Effector memory CD4-positive, alpha-beta T cell (primary cell): ENCODE measurements at places on chromosomes 11 and 22.

DNA sequence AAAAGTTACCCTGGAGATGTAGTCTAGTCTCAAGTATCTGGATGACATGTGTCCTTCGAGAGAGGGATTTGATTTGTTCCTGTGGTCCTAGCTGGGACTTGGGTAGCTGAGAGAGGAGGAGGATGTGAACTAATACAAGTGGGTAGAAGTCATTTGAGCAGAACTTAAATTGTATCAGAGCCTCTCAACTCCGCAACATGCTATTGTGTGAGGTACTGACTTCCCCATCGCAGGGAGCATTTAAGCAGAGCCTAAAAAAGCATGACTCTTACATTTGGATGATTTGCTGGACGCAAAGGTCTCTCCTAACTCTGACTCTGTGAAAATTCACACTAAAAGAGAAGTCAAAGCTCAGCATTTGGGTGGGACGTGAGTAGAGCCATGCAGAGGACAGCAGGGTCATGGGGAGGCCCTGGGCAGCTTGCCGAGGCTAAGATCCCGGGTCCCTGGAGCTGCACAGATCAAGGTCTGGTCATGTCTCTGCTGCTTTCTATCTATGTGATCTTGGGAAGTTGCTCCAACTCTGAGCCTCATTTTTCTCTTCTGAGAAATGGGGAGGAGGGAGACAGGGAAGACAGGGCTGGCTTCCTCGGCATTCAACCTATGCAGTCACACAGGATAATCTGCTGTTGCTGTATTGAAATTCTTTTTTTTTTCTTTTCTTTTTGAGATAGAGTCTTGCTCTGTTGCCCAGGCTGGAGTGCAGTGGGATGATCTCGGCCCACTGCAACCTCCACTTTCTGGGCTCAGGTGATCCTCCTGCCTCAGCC, 44.9 kb downstream of the CD82 start:
- no peak for DNase-seq

DNA sequence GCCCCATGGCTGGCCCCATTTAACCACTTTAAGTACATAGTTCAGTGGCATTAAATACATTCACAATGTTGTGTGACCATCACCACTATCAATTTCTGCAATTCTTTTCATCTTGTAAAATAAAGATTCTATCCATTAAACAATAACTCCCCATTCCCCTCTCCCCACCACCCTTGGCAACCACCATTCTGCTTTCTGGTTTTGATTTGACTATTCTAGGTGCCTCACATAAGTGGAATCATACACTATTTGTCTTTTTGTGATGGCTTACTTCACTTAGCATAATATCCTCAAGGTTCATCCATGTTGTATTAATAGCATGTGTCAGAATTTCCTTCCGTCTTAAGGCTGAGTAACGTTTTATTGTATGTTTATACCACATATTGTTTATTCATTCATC, 7.0 kb downstream of the MYO7A start:
- DNase-seq, result no peak

DNA sequence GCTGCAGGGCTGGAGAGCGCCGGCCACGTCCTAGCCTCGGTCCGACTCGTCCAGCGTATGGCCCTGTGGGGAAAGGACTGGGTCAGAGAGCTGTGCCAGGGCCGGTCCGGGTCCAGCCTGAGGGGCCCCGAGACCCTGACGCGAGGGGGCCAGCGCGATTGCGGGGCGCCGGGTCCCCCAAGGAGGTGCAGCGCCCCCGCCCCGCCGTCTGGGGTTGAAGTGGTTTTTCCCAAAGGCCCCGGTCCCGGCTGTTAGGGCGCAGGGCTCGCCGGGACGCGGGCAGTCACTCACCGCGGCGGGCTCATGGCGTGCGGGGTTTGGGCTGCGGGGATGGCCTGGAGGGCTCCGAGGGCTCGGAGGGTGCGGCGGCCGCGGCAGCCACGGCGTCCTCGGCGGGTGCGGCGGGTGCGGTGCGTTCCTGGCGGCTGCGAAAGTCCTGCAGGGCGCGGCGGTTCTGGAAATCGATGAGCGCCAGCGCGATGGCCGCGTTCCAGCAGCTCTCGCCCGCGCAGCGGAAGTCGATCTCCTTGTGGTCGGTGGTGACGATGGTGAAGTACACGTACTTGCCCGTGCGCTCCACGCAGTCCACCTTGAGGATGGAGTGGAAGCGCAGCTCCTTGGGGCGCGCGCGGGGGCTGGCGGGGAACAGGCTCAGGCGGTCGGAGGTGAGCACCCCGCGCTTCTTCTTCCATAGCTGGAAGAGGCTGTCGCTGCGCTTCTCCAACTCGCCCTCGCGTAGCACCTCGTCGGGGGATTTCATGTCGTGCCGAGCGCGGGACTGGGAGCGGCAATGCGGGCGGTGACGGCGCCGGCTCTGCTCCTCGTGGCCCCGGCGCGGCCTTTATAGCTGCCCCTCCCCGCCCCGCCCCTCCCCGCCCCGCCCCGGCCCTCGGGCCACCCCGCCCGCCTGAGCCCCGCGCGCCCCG, at the start of gene PHLDA2:
PHLDA2 (minus strand) TSS at position 816 of the 926 bp plus-strand sequence; CDS start at position 760, 56 bp downstream.
- DNase-seq, result peak; percentile 50

GRCh38 chr11:62721994-62722393, 5.3 kb downstream of the HNRNPUL2 start:
- no peak for DNase-seq

- no peak for DNase-seq
These were observed at the start of gene CLDN5 for GRCh38 chr22:19524170-19525115. TSS of gene CLDN5 (minus strand) at chr22:19524410. CDS start at chr22:19524255, 155 bp downstream.

- no peak for DNase-seq
These were observed 90.6 kb upstream of the SLC22A12 start for GRCh38 chr11:64500176-64501013.

DNA sequence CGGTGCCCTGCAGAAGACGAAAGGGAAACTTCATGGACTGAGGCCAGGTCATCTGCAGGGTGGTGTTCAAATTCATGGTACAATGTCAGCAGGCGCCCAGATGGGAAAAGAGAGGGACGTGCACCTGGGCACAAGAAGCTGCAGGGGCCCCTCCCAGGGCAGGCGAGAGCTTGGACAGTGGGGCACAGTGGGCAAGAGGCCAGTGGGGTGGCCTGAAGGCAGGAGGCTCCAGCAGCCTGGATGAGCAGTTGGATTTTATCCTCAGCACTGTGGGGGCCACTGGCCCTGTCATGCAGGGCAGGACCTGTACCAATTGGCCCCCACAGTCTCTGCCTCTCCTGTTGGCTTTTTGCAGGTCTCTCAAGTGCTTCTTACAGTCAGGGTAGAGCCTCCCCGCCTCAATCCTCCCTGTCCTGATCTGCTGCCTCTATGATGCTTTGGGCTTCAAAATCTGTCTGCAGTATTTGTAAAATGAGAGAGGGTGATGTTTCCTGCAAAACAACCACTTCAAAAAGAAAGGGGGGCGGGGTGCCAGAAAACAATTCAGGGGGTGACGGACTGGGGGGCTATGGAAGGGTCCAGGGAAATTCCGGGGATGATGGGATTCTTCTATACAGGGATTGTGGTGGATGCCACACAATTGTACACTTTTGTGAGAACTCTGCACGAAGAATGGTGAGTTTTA, 1.7 kb upstream of the BID start:
- no peak for DNase-seq

- DNase-seq, result no peak
These were observed 1.9 kb upstream of the EMID1 start for GRCh38 chr22:29203488-29204454.
